ENCODE measurements at places on chromosomes 3 and 15.
A peak's percentile ranks its signal among the peaks of the same experiment; 100 is the strongest.

- DNase-seq = no peak
These were observed 156.9 kb upstream of the PRICKLE2 start for GRCh38 chr3:64382153-64382552.

DNA sequence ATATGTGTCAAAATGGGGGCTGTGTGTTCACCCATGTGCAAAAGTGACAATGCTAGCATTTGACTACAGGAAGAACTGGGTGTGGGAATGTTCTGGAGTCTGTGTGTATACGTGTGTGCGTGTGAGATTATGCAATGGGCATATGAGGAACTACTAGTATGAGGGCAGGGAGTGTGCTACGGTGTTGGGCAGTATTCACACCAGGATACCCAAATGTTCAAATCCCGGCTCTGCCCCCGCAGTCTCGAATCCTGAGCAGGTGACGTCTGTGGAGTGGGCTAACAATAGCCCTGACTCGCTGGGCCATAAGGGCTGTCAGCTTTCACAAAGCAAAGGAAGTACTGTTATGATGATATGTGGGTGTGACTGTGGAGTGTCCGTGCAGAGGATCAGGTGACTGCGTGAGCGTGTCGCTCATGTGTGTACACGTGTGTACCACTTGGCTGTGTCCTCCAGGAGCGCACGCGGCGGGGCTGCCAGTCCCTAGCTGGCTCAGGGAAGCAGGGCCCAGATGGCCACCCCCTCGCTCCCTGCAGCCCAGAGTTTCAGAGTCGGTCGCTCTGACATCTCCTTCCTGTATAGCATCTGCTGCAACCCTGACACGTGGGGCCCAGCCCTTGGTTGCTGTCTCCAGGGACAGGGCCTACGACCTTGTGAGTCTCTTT lies 27.2 kb downstream of the IQSEC1 start:
- peak; percentile 81 for DNase-seq

DNA sequence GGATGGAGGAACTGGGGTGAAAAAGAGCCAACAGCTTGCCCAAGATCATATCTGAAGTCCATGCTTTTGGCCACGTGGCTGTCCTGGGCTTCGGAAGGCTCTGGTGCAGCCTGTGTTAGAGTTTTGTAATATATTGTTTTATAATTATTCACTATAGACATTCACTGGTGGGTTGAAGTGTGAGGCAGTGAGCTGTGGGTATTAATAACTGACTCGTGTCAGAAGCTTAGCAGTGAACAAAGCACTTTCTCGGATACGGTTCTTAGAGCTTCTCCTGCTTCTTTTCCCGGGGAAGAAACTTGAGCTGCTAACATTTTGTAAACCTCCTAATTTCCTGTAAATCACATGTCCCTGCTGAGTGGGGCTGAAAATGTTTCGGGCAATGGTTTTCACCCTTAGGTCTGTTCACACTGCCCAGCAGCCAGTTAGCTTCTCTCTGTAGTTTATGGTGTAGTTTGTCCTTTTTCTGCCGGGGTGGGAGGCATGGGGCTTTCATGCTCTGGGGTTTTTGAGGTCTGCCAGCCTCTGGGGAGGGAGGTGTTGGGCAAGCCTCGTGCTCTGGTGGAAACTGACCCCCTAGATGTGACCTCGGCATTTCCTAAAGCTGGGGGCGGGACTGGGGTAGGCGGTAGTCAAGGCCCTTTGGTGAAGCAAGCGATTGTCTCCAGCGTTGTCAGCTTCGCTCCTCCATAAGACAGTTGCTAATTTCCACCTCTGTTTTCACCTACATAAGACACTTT lies 1.7 kb downstream of the MRAS start:
- no peak for DNase-seq

DNA sequence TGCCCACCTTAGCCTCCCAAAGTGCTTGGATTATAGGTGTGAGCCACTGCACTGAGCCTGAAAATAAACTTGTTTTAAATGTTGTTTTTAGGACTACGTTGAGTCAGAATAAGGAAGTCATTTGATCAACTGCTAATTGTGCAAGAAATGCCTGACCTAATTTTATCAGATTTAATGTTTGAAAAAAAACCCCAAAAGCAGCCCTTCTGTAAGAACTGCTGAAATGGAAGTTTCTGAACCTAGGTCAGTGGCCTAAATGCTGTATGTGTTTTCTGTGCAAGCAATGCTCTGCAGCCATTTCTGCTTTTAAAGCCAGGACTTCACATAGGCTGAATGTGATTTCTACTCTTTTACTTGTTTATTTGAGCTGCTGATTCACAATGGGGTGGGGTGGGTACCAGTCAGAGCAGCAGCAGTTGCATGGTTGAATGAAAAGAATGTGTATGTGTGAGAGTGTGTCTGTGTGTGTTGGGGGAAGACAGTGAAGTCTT lies 6.6 kb downstream of the GPX1 start:
- DNase-seq = no peak

DNA sequence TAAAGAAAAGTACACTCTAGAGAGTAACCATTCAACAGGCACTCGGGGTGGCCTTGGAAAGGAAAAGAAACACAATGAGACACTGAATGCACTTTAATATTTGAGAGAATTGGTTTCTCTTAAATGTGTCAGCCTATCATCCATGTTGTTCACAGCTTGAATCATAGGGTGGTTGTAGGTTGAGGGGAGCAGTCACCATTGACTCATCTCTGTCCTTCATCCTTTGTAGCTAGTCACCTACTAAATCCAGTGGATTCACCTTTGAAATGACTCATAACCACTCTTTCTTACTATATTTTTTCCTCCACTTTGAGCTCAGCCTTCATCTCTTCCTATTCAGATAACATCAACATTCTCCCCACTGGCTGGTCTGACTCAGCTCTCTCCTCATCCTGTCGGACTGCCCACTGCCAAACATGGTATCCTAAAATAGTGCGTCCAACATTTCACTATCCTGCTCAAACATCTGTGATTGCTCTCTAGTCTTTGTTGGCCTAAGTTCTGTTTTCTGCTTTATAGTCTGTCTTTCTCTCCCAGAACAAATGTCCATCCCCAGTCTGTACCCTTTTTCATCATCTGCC lies 182.7 kb upstream of the GADL1 start:
- DNase-seq = no peak

DNA sequence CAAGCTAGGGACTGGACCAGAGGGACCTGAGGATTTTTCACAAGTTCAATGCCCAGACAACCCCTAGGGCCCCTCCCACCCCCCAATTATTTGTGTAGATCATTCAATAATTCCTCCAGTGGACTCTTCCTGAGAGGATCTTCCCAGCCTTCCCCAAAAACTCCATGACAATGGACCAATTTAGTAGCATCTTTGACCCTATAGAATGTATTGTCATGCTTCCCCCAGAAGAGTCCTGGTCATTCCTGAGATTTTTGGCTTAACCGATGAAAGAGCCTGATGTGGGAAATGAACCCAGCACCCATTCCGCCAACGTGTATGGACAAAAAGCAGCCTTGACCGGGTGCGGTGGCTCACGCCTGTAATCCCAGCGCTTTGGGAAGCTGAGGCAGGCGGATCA lies 119.2 kb upstream of the RNF7 start:
- no peak for DNase-seq

GRCh38 chr3:49805897-49806701 lies 3.0 kb downstream of the INKA1 start:
- DNase-seq = no peak

- DNase-seq = no peak
These were observed 77.0 kb downstream of the NTRK3 start for GRCh38 chr15:88179562-88179961.

DNA sequence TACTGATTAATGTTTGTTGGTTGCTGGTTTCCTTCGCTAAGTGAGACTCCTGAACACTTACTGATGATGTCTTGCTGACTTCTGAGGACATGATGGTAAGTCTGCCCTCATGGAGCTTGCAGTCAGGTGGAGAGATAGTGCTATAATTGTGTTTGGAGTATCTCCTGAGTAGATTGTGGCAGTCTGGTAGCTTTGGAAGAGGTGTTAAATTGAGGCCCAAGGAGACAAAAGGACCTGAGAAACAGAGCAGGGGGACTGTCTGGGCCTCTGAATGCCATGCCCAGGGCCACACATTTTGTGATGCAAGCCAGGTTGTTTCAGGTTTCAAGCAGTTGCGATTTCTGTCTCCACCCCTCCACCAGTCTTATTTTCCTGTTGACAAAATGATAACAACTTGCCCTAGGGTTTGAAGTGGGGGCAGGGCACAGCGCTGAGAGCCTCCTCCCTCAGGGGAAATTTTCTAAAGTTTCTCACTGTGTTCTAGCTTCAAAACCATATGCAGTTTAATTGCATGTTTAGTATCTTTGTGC lies 16.7 kb downstream of the SMAD3 start:
- DNase-seq = no peak

DNA sequence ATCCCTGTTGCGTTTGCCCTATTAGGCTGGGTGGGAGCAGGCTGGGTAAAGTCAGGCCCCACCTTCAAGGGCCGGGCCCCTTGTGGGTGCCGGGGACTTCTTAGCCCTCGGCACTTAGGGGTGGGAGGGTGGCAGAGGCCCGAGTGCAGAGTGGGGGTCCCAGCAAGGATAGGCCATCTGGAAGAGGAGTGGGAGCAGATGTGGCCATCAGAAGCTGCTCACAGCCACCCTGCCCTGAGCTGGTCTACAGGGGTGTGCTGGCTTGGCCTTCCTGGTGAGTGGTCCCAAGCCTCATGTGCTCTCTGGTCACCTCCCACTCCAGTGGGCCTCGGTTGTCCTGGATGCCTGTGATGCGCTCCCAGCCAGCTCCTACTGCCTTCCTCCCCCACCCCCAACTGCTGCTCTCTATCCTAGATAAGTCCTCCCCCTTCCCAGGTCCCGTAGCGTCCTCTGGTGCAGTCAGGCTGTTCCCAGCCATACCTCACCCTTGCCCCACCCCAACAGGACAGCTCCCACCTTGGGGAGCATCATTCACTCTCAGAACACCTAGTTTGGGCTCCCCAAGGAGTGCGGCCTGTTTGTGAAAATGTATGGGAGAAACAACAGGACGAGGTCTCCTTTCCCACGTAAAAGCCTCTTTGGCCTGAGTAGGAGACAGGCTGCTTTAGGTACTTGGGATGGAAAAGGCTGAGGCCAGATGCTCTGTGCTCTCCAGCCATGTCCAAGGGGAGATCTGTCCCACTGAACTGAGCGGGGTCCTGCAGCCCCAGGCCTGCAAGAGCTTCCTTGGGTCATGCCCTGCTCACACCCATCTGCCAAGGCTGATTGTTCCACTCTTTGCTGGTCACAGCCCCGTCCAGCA lies 24.9 kb upstream of the PLXNA1 start:
- no peak for DNase-seq

- no peak for DNase-seq
These were observed 411.5 kb upstream of the PROK2 start for GRCh38 chr3:72196377-72196929.

GRCh38 chr3:183330881-183331280 lies 77.8 kb downstream of the B3GNT5 start:
- no peak for DNase-seq

DNA sequence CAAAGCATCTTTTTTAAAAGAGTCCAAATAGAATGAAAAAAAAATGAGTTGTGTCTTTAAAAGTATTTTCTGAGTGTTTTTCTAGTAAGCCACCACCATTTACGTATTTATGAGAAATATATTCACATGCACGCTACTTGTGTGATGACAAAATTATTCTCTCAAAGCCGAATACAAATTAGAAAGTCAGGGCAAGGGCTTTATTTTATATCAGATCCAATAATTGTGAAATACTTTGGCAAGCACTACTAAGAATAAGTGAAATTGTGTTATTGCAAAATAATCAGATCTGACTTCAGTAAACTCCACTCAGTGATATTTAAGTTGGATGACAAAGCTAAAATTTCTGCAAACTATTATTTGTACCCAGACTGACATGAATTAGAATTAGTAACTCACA lies 589.3 kb upstream of the KCNMB2 start:
- no peak for DNase-seq

DNA sequence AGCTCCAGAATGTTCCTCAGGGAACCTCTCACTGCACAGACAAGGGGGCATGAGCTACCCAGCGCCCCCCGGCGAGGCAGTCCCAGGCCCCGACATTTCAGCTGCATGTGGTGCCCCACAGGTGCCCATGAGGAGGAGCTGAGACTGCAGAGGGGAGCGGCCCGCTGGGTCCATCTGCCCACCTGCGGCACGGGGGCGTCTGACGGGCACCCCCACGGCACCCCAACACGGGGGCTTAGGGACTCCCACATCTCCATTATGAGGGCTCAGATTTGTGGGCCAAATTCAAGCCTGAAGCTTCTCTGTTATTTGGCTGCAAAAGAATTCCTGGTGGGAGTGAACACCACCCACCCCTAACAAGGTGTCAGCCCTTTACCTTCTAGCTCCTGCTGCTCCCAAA lies 258.4 kb downstream of the UACA start:
- no peak for DNase-seq

DNA sequence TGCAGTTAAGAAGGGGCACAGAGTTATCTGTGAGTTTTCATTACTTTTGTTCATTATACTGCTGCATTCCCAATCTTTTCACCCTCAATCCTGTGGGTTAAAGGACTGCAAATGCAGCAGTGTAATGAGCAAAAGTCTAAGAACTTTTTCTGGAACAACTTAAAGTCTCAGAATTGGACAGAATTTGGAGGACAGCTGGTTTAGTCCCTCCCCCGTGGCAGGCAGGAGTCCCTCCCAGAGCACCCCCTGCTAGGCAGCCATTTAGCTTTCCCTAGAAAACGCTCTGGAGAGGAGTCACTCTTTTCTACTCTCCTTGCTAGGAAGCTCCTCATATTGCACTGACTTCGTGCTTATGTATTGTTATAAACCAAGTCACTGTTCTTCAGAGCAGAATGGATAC lies 156.3 kb upstream of the UBE2E1 start:
- no peak for DNase-seq

GRCh38 chr3:69665026-69665737 lies 74.1 kb upstream of the MITF start:
- no peak for DNase-seq

- no peak for DNase-seq
These were observed 2.0 kb upstream of the SLC24A1 start for GRCh38 chr15:65619626-65620290.

DNA sequence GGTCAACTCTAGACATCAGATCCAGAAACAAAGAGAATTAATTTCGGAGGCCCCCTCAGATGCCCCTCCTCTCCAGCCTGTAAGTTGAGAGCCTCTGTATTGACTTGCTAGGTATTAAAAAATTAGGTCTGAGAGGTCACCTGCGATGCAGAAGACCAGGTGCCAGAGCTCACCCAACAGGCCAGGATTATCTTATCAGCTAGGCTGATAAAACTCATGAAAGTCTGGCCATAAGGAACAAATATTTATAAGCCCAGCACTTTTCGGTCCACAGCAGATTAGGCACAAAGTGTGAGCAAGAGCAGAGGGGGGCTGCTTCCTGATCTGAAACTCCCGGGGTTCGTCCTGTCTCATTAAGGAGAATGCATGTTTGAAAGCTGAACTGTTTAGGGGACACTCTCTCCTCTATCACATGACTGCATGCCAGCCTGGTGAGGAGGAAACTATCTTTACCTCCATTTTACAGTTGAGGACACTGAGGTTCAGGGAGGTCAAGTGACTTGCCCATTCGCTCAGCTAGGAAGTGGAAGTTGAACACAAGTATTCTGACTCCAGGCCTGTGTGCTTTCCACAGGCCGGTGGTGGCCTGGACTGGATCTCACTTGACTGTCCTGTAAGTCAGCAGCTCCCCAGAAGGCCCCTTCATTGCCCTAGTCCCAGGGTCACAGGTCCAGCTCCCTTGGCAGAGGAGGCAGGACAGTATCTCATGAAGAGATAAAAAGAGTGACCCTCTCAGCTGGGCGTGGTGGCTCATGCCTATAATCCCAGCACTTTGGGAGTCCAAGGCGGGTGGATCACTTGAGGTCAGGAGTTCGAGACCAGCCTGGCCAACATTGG lies 39.6 kb upstream of the MAGEF1 start:
- no peak for DNase-seq

- no peak for DNase-seq
These were observed 57.5 kb downstream of the SCN10A start for GRCh38 chr3:38758557-38758956.

GRCh38 chr3:41236228-41236627 lies 36.9 kb downstream of the CTNNB1 start:
- no peak for DNase-seq
